ENCODE measurements at places on chromosomes 12 and 14.

GRCh38 chr12:113325916-113326315, 9.0 kb downstream of the SLC8B1 start:
- DNase-seq: peak; percentile 87

GRCh38 chr12:120851944-120852343, 52.2 kb downstream of the SPPL3 start:
- DNase-seq: no peak

DNA sequence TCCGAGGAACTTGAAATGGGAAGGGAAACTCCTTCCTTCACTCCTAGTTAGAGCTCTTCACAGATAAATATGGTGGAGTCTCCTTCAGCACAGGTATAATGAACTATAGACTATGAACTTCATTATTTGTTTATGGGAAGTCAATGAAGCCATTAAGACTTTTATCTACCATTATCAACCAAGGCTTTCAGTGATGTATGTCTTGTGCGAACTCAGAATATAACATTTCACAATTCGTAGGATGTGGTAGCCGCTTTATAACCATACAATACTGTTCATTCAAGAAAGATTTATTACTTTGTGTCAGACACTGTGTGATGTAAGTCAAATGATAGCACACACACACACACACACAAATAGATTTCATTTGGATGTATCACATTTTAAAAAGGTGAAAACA, 24.8 kb upstream of the ETNK1 start:
- DNase-seq: no peak

DNA sequence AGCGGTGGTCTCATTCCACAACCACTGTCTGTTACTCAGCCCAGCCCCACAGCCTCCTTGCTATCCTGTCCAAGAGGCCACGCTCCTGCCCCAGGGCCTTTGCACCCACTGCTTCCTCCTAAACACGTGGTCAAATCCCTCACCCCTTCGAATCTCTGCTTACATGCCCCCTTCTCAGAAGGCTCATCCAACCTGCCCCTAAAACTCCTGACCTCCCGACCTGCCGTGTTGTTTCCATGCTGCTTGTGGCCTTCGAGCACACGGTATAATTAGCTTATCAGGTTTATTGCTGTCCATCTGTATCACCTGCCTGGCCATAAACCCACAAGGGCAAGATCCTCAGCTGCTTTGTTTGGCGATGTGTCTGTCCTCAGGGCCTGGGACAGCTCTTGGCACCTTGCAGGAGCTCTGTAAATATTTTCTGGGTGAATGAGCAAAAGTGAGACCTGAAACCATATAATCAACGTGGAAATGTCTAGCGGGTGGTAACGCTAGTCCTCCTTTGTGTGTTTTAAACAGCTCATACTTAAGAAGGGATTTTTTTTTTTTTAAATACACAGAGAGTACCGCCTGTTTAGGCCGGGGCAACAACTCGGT, 36.0 kb downstream of the SCARB1 start:
- no peak for DNase-seq

GRCh38 chr14:94330857-94331256, 7.7 kb upstream of the SERPINA6 start:
- DNase-seq: no peak

DNA sequence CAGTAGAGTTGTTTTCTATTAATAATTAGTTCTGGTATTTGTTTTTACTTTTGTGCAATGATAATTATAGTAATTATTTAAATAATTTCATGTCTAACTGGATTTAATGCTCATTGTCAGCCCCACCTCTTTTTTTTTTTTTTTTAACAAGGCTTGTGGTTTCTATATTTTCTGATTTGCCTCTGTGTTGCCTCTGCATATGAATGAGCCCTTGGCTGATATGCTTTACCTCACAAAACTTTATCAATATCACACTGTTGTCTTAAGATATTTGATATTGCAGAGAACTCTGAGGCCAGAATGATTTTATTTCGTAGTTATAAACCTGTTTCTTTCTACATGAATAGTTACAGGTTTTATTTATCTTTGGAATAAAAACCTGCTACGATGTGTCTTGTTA, 116.2 kb upstream of the ATP2B1 start:
- no peak for DNase-seq

GRCh38 chr12:46435625-46436024, 63.1 kb upstream of the SLC38A2 start:
- DNase-seq: no peak

DNA sequence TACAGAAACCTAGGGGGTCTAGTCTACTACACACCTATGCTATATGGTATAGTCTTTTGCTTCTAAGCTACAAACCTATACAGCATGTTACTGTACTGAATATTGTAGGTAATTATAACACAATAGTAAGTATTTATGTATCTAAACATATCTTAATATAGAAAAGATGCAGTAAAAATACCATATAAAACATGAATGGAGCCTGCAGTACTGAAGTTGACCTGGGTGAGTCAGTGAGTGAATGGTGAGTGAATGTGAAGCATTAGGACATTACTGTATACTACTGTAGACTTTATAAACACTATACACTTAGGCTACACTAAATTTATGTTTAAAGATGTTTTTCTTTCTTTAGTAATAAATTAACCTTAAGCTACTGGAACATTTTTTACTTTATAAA, 13.1 kb upstream of the ABCD2 start:
- DNase-seq: no peak

DNA sequence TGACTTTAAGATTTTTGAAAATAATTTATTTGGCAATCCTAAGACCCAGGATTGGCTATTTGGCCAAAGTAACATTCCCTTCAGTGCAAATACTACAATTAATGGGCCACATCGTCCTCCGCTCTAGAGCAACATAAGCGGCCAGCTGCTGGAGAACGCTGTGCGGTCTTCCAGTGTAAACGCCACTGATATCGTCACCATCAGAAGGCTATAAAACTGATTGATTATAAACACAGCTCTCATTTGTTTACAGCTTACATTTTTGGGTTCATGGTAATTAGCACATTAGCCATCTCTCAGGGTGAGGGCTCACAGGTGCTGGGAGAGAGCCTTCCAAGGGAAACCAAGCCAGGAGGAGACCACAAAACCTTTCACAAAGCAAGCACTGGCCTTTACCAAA, 130.1 kb upstream of the BMP4 start:
- no peak for DNase-seq

DNA sequence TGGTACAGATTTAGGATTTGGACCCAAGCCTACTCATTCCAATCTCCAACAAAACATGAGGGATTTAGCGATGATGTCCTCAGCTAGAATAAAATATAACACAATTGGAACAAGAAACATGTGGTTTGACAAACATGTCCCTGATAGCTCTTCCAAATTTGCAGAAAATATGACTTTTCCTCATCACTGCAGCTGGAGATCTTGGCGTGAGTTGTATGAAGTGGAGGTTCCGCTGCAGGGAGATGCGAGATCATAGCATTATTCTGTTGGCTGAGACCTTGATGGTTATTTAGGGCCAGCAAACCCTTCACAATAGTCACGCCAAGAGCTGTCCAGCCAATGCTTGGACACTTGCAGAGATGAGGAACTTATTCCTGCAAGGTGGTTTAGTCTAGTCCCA, 413.4 kb upstream of the TBX3 start:
- peak; percentile 4 for DNase-seq

DNA sequence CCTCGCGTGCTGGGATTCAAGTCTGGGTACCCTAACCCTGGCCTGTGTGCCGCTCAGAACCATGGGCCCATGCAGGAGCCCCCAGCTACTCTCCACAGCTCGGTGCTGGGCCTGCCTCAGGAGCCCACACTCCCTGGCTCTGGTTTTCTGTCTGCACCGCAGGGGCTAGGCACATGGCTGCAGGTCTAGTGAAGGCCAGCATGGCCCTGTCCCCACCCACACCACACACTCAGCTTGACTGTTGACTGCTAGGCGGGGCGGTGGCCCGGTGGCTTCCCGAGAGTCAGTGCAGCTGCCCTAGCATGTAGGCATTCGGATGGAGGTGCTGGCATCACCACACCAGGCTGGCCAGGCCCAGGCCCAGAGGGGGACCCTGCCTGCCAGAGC, 7.9 kb downstream of the INF2 start:
- no peak for DNase-seq

GRCh38 chr14:90571149-90571947, 174.5 kb downstream of the CALM1 start:
- no peak for DNase-seq

- no peak for DNase-seq
These were observed 121.1 kb downstream of the CAND1 start for GRCh38 chr12:67390273-67390672.

DNA sequence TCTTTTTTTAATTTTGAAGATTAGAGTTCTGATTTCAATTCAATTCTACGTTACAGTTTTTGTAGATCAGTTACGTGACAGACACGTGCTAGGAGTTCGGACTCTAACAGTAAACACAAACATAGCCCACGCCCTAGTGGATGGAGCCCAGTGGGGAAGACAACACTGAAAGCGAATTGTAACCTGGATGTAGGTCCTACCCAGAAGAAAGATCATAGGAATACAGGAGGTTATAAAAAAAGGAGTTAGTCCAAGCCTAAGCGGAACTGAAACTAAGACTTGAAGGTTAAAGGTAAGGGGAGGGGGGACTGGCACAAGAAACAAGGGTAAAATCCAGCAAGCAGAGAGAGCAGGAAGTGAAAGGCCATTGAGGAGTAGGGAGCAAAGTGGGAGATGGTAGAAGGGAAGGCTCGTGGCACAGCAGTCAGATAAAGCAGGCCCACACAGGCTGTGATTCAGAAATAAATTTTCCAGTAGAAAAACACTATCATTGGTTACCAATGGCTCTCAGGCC, 15.7 kb upstream of the CRY1 start:
- no peak for DNase-seq

GRCh38 chr12:28517101-28517500, 326.8 kb downstream of the CCDC91 start:
- DNase-seq: no peak

DNA sequence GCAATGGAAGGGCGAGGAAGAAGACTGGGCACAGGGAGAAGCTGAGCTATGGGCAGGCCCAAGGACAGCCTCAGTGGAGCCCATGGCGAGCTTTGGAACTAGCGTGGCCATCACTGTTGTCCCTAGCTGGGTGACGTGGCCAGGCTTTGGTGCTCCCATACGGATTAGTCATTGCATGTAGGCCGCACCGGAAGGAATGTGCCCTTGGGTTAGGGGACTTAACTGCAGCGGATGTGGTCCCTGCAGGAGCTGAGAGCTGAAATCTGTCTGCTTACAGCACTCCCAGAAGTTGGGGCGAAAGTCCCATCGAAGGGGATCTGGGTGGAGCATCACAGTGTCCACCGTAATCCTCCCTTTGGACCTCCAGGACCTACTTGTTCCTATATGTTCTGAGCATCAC, 133.7 kb downstream of the PAPOLA start:
- DNase-seq: no peak

DNA sequence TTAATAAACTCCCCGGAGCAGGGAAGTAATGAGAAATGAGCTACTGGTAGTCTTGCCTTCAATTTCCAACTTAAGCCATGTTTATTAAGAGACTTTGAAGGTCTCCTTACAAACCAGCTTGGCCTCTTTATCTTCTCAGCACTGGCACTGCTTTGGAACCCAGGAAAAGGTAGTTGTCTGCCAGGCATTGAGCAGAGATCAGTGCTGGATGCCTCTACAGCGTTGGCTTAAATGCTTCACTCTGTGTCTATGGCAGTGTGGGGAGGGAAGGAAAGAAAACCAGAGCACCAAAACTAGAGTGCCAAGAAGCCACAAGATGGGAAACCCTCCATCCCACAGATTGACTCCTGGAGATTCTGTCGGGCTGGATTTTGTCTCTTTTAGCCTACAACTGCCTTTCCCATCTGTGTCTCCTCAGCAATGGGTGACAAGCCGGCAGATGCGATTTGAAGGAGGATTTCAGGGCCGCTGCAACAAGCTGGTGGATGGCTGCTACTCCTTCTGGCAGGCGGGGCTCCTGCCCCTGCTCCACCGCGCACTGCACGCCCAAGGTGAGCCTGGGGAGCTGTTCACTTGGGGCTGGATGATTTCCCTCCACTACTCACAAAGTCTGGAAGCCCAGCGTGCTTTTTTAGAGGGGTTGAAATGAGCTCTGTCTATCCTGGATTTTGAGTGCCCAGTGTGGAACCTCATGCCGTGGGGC, 57.3 kb downstream of the FNTB start:
- DNase-seq: no peak

DNA sequence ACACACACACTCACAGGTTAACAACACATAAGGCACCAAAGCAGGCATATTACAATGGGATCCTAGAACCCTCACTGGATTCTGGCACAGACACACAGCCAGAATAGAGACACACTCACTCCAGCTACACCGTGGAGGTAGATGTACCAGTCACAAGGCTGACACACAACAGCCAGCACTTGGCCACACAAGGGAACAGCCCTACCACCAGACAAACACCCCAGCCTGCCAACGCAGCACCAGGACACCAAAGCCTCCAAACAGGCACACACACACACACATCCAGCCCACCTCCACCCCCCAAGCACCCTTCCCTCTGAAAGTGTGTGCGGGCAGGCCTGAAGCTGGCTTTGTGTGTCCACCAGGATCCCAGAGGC, 10.9 kb upstream of the ITGB7 start:
- DNase-seq: no peak

GRCh38 chr12:65878540-65878939, 54.3 kb downstream of the HMGA2 start:
- peak; percentile 56 for DNase-seq

DNA sequence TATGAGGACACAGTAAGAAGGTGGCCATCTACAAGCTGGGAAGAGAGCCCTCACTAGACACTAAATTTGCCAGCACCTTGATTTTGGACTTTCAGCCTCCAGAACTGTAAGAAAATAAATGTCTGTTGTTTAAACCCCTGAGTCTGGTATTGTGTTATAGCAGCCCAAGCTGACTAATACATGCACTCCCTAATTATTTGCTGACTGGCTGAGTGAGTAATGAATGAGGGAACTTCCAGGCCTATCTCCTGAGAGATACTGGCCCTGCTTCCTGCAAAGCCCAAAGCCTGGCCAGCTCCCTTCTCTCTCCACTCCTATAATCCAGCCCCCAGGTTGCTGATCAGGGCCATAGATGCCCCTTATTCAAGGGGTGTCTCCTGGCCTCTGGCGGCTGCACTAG, 120.0 kb upstream of the NOS1 start:
- no peak for DNase-seq

DNA sequence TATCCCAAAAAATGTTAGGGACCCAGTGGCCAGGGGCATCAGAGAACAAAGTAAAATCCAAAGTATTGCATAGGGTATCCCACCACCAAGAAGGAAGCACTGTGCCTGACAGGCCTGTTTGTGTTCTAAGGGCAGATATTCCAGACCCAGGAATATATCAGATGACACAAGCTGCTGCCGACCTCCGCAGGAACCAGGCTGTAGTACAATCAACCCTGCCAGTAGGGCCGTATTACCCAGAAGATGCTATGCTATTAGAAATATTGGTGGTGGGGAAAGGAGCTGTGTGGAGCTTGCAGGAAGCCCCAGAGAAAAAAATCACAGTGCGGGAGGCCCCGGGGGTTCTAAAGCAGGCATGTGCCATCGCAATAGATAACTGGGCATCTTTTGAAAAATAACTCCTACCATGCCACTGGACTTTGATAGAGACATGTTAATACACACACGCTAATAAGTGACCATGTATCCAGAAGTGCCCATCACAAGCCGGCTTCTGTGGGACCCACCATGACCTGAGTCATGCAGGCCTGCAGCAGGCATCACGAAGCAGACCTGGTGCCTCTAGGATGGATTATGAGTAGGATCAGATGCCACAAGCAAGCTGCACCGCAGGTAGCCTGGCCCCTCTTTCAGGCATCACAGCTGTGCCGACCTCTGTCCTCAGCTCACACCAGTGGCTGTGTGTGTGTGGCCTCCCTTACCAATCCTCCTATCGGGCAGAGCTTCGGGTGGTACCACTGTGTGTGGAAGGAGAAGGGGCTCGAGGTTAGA, 242.7 kb downstream of the BCL11B start:
- DNase-seq: no peak

GRCh38 chr14:92328664-92329255, 5.8 kb downstream of the SLC24A4 start:
- DNase-seq: no peak
